Activated B cell treated with CpG ODN at 0.5 μM for 24 hours (primary cell): ENCODE measurements at places on chromosomes 2 and 18.

GRCh38 chr18:26121476-26121875, 12.2 kb upstream of the PSMA8 start:
- H3K27me3 ChIP-seq, result peaks cover 9% of the 10 kb centered on the region
- no peaks in the 10 kb centered on the region for H3K4me1 ChIP-seq
- DNase-seq, result no peak
- no peak overlapping the region for H3K27ac ChIP-seq
- no peak overlapping the region for H3K4me3 ChIP-seq
- no peaks in the 10 kb centered on the region for H3K36me3 ChIP-seq

GRCh38 chr2:68282811-68283418, 30.6 kb upstream of the PPP3R1 start:
- no peaks in the 10 kb centered on the region for H3K36me3 ChIP-seq
- no peak overlapping the region for H3K4me3 ChIP-seq
- no peaks in the 10 kb centered on the region for H3K27me3 ChIP-seq
- no peak overlapping the region for H3K27ac ChIP-seq

DNA sequence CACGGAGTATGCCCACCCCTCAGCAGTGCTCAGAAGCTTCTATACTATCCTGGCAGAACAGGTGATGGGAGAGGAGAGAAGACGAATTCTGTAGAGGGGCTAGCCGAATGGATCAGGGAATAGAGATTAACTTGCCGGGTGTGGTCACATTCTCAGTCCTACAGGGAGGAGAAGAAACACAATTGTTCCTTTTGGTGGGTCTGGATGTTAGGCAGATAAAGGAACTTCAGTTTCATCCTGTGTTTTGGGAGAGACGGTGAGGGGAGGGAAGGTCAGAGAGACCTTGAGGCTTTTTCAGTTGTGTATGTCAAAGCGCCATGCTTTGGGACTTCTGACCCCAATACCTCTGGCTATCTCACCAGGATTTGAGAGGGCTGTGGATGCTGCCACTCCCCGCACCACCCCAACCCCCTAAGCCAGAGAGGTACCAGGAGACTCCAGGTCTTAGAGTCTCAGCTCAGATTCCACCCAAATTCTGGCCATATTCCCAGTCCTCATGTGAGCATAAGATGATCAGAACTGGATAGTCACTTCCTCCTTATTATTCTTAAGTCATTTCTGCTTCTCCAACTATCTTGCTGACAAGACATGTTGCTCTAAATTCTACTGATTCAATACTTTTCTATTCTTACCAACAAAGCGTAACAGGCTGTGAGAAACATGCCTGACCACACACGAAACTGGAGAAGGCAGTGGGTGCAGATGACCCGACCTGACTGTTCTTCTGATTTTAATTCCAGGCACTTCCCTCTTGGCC, 2.3 kb upstream of the TMEM37 start:
- no peak for DNase-seq
- H3K4me1 ChIP-seq, result peaks cover 19% of the 10 kb centered on the region
- no peak overlapping the region for H3K27ac ChIP-seq
- peaks cover 51% of the 10 kb centered on the region for H3K27me3 ChIP-seq

DNA sequence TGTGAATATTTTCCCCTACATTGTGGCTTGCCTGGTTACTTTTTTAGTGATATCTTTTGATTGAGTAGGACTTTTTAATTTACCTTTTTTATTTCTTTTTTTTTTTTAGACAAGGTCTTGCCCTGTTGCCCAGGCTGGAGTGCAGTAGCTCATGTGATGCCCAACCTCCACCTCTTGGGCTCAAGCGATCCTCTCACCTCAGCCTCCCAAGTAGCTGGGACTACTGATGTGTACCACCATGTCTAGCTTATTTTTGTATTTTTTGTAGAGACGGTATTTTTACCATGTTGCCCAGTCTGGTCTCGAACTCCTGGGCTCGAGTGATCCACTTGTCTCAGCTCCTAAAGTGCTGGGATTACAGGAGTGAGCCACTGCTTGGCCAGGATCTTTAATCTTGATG, 25.3 kb downstream of the EML4 start:
- no peak for DNase-seq
- peaks cover 22% of the 10 kb centered on the region for H3K36me3 ChIP-seq
- H3K4me1 ChIP-seq, result peaks cover 78% of the 10 kb centered on the region
- no peak overlapping the region for H3K4me3 ChIP-seq

- no peaks in the 10 kb centered on the region for H3K27me3 ChIP-seq
- no peak overlapping the region for H3K27ac ChIP-seq
Observed at GRCh38 chr2:216059233-216059834, 22.3 kb downstream of the PECR start.

- H3K27ac ChIP-seq, result no peak overlapping the region
- no peak overlapping the region for H3K4me3 ChIP-seq
- peaks cover 13% of the 10 kb centered on the region for H3K27me3 ChIP-seq
- no peaks in the 10 kb centered on the region for H3K36me3 ChIP-seq
Observed at GRCh38 chr2:160022162-160022561, 40.3 kb downstream of the PLA2R1 start.

- no peaks in the 10 kb centered on the region for H3K27me3 ChIP-seq
- DNase-seq, result no peak
- no peaks in the 10 kb centered on the region for H3K36me3 ChIP-seq
- H3K4me1 ChIP-seq, result peaks cover 10% of the 10 kb centered on the region
- no peak overlapping the region for H3K4me3 ChIP-seq
Observed at GRCh38 chr2:101690547-101691152, 6.9 kb upstream of the MAP4K4 start.

- DNase-seq, result no peak
- peaks cover 43% of the 10 kb centered on the region for H3K4me1 ChIP-seq
- H3K36me3 ChIP-seq, result peaks cover 18% of the 10 kb centered on the region
- H3K27ac ChIP-seq, result no peak overlapping the region
Observed at GRCh38 chr2:207093234-207093633, 72.5 kb downstream of the KLF7 start.

- no peak within 1 kb of the TSS for H3K27ac ChIP-seq
- H3K36me3 ChIP-seq, result no peaks in the 10 kb centered on the region
- peak within 1 kb of the TSS; percentile 71 for H3K4me3 ChIP-seq
- peaks cover 9% of the 10 kb centered on the region for H3K4me1 ChIP-seq
Observed at GRCh38 chr2:121284463-121285449, at the start of gene TFCP2L1. Gene TFCP2L1 (minus strand): TSS chr2:121285202. CDS start chr2:121285109, 93 bp downstream.

DNA sequence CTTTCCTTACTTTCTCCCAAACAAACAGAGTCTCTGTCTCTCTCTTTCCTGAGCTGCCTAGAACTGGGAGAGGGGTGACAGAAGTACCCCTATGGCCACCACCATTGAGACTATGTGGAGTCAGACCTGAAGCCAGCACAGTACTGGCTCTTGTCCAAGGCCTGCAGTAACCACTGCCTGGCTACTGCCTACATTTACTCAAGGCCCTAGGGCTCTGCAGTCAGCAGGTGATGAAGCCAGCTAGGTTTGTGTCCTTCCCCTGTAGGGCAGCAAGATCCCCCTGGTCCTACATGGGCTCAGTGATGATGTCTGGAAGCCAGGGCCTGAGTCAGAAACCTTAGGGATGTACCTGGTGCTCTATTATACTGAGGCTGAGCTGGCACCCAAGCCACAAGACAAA, 12.2 kb downstream of the MYO3B start:
- peaks cover 2% of the 10 kb centered on the region for H3K27me3 ChIP-seq
- no peaks in the 10 kb centered on the region for H3K4me1 ChIP-seq
- no peaks in the 10 kb centered on the region for H3K36me3 ChIP-seq
- H3K4me3 ChIP-seq, result no peak overlapping the region

- peak overlapping the region; percentile 32 for H3K4me3 ChIP-seq
- H3K4me1 ChIP-seq, result peaks cover 12% of the 10 kb centered on the region
- DNase-seq, result no peak
- H3K27me3 ChIP-seq, result peaks cover 8% of the 10 kb centered on the region
- H3K36me3 ChIP-seq, result peaks cover 2% of the 10 kb centered on the region
Observed at GRCh38 chr2:28565720-28566295, 69.9 kb downstream of the PLB1 start.

DNA sequence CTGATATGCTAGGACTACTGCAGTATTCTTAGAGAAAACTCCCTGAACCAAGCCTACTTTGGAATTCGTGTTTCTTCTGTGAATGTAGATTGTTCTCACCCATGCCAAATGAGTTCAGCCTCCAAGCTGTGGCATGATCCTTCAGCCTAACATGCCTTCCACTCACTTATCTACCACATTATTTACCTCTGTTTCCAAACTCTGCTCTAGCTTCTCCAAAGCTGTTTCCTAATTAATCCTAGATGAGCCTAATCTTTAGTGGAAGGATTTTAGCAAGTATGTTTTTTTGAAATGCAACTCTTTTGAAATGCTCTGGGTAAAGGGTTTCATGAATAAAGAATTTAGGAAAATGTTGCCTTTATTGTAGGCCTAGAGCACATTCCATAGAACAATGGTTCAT, 152.9 kb upstream of the MMADHC start:
- H3K27ac ChIP-seq, result no peak overlapping the region
- H3K27me3 ChIP-seq, result no peaks in the 10 kb centered on the region
- H3K36me3 ChIP-seq, result no peaks in the 10 kb centered on the region
- no peak for DNase-seq

DNA sequence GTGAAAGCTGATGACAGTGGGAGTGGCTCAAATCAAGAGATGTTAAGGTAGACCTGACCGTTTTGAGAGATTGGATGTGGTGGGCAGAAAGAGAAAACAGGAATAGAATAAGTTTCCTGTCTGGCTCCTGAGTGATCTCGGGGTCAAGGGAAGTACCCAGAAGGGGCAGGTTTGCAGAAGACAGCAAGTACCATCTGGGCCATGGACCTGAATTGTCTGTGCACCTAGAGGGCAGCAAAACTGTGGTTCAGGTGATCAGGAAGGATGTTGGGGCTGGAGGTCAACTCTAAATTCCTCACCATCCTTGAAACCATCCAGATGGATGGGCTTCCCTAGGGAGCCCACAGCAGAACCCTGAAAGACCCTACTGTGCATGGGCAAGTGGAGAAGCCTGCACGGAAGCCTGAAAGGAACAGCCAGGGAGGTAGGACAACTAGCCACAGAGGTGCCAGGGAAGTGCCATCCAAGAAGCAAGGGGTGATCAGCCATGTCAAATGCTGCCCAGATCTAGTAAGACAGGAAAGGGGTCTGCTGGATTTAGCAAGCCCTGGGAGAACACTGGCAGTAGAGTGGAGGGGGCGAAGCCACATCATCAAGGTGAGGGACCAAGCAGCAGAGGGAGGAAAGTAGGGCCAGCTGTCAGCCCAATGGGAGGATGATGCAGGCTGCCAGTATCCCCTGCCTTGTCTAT, 8.0 kb downstream of the TEX261 start:
- no peak for DNase-seq
- H3K36me3 ChIP-seq, result peaks cover 59% of the 10 kb centered on the region
- H3K4me3 ChIP-seq, result no peak overlapping the region
- no peak overlapping the region for H3K27ac ChIP-seq

- no peaks in the 10 kb centered on the region for H3K36me3 ChIP-seq
- DNase-seq, result no peak
- no peak overlapping the region for H3K27ac ChIP-seq
- H3K27me3 ChIP-seq, result no peaks in the 10 kb centered on the region
Observed at GRCh38 chr2:127404466-127405254, 13.6 kb upstream of the PROC start.

GRCh38 chr18:62812242-62812641, 96.9 kb downstream of the PHLPP1 start:
- no peak overlapping the region for H3K4me3 ChIP-seq
- DNase-seq, result no peak

GRCh38 chr2:165952085-165952484, 1.5 kb downstream of the TTC21B start:
- no peak overlapping the region for H3K27ac ChIP-seq
- no peaks in the 10 kb centered on the region for H3K27me3 ChIP-seq
- H3K4me3 ChIP-seq, result no peak overlapping the region
- peaks cover 21% of the 10 kb centered on the region for H3K36me3 ChIP-seq
- DNase-seq, result no peak
- peaks cover 11% of the 10 kb centered on the region for H3K4me1 ChIP-seq

- H3K27ac ChIP-seq, result no peak overlapping the region
- peaks cover 73% of the 10 kb centered on the region for H3K36me3 ChIP-seq
Observed at GRCh38 chr2:86056590-86057331, 48.9 kb downstream of the POLR1A start.
